ENCODE measurements at places on chromosomes 4 and X. TPM values are rescaled to one million over a fixed set of nuclear protein-coding genes. Genes with fewer than 3 reads are reported as not detected.

- peaks cover 18% of the 10 kb centered on the region for H3K4me1 ChIP-seq
- H3K27ac ChIP-seq, result no peak overlapping the region
- H3K4me3 ChIP-seq, result no peak overlapping the region
- no peaks in the 10 kb centered on the region for H3K36me3 ChIP-seq
- H3K27me3 ChIP-seq, result no peaks in the 10 kb centered on the region
- DNase-seq, result no peak
These were observed 18.4 kb upstream of the MANBA start for GRCh38 chr4:102779204-102779603.

GRCh38 chr4:128355305-128355704 lies 67.7 kb upstream of the PGRMC2 start:
- H3K27ac ChIP-seq, result no peak overlapping the region
- H3K36me3 ChIP-seq, result no peaks in the 10 kb centered on the region
- H3K4me1 ChIP-seq, result peaks cover 10% of the 10 kb centered on the region
- peak; percentile 40 for DNase-seq
- no peaks in the 10 kb centered on the region for H3K27me3 ChIP-seq

XKRX gene
- polyA plus RNA-seq, result not detected

ADGRG2 gene
- not detected for polyA plus RNA-seq

RASGEF1B gene
- 0.35 TPM for polyA plus RNA-seq
